ENCODE measurements at places on chromosomes 13 and 19.

DNA sequence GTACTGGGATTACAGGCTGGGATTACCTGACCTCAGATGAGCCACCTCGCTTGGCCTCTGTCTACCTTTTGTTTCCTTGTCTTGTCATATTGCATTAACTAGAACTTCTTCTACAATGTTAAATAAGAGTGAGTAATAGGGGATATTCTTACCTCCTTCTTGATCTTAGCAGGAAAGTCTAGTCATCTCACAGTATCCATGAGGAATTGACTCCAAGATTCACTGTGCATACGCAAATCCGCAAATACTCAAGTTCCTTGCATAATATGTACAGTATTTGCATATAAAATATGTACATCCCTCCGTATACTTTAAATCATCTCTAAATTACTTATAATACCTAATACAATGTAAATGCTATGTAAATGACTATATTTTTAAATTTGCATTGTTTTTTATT, 78.3 kb downstream of the POLR1D start:
- DNase-seq = no peak

- DNase-seq = no peak
Measured at GRCh38 chr13:113063091-113063491, 42.5 kb upstream of the F7 start.

DNA sequence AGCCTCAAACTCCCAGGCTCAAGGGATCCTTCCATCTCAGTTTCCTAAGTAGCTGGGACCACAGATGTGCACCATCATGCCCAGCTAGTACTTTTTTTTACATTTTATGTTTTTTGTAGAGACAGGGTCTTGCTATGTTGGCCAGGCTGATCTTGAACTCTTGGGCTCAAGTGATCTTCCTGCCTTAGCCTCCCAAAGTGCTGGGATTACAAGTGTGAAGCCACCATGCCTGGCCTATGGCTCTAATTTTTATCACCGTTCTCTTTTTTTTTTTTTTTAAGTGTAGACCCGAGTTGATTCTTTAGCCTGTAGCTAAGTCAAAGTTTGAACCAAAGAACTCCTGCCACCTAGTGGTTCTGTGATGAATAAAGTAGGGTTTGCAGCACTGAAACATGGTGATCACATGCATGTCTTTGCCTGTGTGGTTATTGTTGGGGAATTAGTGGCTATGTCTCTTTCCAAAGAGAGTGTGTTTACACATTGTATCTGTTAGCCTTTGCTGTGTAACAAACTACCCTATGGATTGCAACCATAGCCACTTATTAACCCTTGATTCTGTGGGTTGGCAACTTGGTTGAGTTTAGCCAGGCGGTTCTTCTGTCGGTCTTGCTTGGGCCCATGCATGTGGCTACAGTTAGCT, 11.6 kb downstream of the NFILZ start:
- DNase-seq = peak; percentile 51

GRCh38 chr19:4115050-4115817, 8.7 kb downstream of the MAP2K2 start:
- peak; percentile 25 for DNase-seq

DNA sequence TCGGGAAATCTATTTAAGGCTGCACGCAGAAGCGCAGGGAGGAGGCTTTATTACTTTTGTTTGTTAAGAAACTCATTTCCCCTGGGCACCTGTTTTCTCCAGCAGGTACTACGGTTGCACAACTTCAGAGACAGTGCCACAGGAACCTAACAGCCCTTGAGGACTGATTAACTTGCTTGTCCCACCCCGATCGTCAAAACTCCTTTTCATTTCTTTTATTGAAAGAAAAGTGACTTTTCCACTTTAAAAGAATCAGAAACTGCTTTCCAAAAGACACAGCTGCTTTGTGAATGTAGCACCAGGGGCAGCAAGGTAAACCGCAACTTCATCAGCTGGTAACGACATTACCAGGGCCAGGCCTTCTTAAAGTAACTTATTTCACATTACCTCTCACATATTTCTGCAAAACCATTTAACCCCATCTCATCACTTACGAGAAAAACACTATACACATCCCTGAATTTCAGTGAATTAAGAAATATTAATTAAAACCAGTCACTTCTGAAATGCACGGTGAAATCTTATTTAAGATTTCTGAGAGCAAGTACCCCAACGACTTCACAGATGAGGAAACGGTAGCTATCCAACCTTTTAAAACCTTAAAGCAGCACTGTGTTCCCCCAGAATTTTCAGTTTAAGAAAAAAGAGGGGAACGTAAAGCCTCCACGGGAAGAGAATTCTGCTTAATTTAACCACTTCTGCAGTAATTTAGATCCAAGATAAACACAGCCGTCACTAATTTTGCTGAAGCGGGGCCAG, 1.4 kb downstream of the ANKRD10 start:
- no peak for DNase-seq

DNA sequence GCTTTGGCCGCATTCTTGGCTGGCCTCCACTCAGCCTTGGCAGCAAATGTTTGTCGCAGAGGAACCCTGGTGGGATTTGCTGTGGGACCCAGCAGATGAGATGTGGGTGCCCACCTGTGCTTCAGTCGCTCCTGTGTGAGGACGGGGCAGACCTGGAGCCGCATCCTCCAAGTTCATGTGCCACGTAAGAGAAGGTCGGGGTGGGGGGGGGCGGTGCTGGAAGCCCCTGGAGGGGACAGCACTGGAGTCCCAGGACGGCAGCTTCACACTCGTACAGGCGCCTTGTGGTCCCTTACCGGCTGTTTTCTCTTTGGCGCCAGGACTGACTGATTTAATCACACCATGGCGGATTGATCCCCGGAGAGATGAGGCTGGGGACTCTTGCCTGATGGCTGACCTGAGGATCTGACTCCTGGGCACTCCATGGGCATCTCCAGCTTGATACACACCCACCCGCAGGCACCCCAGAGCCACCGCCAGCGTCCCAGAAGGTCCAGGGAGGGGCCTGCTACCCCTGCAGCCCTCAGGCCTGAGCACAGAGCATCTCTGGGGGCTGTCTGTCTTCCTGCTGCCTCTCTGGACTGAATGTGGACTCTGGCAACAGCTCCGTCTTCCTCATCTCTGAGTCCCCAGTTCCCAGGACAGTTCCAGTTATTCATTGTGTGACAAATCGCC, 10.0 kb upstream of the GRTP1 start:
- no peak for DNase-seq

- no peak for DNase-seq
Measured at GRCh38 chr13:33191425-33192210, 93.9 kb downstream of the STARD13 start.

DNA sequence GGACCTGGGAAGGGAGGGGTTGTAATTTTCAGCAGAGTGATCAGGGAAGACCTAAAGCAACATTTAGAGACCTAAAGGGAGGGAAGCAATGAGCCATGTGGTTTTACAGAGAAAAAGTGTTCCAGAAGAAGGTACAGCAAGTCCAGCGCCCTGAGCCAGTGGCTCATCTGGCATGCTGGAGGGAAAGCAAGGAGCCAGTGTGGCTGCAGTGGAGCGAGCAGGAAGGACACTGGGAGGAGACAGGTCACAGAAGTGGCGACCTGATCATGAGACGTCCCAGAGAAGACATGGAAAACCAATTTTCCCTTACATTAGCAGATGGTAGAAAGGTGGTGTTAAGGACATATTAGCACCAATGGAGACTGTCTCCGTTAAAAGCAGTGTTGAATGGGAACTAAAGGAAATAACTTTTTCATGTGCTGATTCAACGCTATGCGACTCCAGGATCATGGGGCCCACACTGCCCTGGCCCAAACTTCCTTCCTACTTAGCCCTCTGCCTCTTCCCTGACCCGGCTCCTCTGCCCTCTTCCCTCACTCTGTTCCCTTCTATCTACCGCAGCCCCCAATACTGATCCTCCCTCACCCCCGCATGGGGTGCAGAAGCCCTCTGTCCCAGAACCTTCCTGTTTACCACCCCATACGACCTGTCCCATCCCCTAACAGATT, 5.4 kb downstream of the C19orf47 start:
- no peak for DNase-seq
